ENCODE measurements at places on chromosomes 6 and 20. TPM values are rescaled to one million over a fixed set of nuclear protein-coding genes. Genes with fewer than 3 reads are reported as not detected.

Gene RSPO3
- total RNA-seq = 11.8 TPM

Gene C6orf15
- not detected for total RNA-seq

Gene DAAM2
- total RNA-seq = 0.06 TPM

Gene GATA5
- total RNA-seq = 0.26 TPM

Gene AKAP12
- 8.8 TPM for total RNA-seq

Gene EMILIN3
- 0.25 TPM for total RNA-seq

Gene TP53TG5
- total RNA-seq = not detected

Gene SPEF1
- total RNA-seq = 0.20 TPM

Gene CDKN1A
- 205 TPM for total RNA-seq

Gene FKBP1C
- 0.47 TPM for total RNA-seq

Gene ZNF165
- 0.84 TPM for total RNA-seq

Gene RIMS1
- not detected for total RNA-seq

Gene GPR63
- 3.9 TPM for total RNA-seq

Gene PTCRA
- total RNA-seq = not detected

Gene IP6K3
- not detected for total RNA-seq

Gene HSPA1L
- 0.82 TPM for total RNA-seq

Gene METTL24
- not detected for total RNA-seq

Gene SLC22A2
- not detected for total RNA-seq

Gene CNBD2
- total RNA-seq = 7.1 TPM

Gene CYP39A1
- total RNA-seq = 10.6 TPM

Gene FHL5
- not detected for total RNA-seq

Gene HLA-DQA2
- total RNA-seq = not detected
